ENCODE measurements at places on chromosomes 4 and X.
A peak's percentile ranks its signal among the peaks of the same experiment; 100 is the strongest.

- DNase-seq = no peak
Measured at GRCh38 chr4:106494066-106494465, 125.5 kb upstream of the GIMD1 start.

DNA sequence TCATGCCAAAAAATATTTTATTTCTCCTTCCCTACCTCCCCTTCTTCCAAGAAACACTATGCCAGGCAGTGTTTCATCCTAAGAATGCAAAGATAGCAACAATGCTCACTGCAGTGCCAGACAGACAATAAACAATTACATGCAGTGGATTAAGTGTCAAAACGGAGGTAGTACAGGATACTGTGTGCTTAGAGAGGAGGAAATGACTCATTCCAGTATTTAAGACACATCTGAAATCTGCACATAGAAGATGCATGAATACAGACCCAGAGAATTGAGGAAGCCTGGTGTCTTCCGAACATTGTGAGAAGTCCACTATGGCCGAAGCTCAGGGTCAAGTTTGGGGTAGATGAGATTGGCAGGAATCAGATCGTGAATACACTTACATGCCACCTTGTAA, 326.4 kb downstream of the PPP3CA start:
- DNase-seq = no peak

- DNase-seq = peak; percentile 56
Measured at GRCh38 chrX:111376897-111377578, 35.0 kb downstream of the DCX start.

- peak; percentile 7 for DNase-seq
Measured at GRCh38 chrX:148133105-148133725, 152.1 kb downstream of the FMR1NB start.

DNA sequence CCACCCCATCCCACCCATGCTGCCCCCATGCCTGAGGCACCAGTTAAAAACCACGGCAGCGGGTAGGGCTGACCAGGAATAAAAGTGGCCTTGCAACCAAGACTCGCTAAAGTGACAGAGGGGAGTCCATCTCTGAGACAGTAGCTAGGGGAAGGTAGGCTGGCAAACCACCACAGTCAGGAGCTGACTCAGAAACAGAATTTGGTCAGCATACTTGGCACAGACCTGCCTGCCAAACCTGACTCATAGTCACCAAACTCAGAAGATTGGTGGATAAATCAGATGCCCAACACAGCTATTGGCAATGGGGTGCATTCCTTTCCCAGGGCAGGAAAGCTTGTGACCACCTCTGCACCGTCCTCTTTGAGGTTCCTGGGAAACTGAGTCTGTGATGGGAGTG, 193.8 kb downstream of the BCOR start:
- DNase-seq = no peak

DNA sequence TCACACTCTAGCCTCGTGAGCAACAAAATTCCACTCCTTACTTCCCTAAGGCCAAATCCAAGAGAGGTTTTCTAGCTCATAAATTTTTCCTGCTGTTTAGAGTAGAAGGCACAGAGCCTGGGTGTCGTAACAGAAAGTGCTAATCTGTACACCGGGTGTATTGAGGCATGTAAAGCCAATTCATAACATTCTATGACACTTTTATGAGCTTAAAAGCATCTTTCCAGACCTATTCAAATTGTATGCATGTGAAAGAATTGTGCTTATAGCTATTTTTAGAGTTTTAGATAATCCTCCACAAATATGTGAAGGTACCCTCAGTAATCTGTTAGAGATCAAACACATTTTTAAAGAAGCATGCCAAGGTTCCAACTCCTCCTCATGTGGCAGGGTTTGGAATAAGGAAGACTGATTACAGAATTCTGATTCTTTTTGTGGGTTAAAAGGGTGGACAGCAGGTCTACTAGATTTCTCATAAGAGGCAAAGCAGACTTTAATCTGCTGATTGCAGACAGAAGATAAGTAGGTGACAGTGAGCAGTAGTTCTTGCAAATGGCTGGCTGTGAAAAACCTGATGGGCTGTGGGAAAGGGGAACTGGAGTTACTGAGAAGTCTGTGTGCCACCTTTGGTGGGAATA, 25.5 kb upstream of the LRCH2 start:
- no peak for DNase-seq

DNA sequence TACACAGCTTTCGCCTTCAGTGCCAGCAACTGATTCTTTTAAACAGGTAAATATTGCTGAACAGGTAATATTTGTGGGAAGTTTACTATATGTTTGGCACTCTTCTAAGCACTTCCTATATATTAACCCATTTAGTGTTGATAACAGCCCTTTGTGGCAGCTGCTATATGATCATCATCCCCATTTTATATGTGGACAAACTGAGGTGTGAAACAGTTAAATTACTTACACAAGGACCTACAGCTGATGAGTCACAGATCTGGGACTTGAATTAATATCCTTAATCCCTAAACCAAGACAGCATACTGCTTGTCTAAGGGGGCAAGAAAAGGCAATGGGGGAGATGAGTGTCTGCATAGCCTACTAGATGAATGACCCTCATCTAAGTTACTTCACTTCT, 2.9 kb downstream of the SMIM20 start:
- DNase-seq = no peak

DNA sequence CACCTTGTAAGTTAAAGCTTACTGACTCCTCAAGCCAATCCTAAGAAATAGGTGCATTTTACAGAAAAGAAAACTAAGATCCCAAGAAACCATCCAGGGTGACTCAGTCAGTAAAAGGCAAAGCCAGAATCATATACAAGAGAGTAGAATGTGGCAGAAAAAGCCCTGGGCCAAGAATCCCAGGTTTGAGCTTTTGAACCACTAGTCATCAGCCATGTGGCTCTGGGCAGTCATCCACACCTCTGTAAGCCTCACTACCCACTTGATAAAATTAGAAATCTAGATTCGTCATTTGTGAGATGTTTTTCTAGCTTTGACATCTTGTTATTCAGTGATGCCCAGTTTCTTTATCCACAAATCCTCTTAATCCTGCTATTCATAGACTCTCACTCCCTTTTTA, 122.2 kb upstream of the PDE5A start:
- no peak for DNase-seq

DNA sequence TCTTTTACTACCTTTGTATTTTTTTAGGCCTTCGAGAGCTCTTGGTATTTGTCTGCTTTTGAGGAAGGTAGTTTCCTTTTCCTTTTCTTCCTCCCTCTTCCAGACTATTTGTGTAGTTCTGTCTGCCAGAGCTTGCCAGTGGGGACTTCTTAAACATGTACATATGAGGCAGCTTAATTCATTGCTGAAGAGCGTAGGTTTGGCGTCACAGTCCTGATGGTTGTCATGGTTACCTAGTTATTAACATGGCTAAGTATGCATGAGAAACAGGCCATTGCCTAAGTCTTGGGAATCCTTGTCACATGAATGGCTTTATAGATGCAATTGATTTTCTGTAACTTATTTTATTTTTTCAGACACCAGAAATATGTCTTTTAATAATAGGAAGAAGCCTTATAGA, 48.5 kb upstream of the ARMCX2 start:
- DNase-seq = no peak

- no peak for DNase-seq
Measured at GRCh38 chr4:127284236-127284635, 348.5 kb upstream of the INTU start.

GRCh38 chr4:23969635-23970145, 79.8 kb upstream of the PPARGC1A start:
- DNase-seq = no peak

DNA sequence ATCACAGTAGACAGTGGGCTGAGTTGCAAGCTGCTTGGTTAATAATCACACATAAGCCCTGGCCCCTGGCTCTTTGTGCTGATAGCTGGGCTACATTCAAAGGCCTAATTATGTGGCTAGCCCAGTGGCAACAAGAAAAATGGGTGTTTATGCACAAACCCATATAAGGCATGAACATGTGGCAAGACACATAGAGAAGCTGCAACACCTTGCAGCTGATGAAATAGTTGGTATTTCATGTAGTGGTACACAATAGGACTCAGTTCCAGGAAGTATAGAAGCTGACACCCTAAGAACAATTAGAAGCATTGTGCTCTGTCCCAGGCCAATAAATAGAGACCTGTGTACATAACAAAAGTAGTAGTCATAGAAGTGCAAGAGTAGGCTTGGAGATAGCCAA, 14.6 kb upstream of the ZNF630 start:
- no peak for DNase-seq

GRCh38 chr4:146222313-146222712, 8.0 kb downstream of the REELD1 start:
- DNase-seq = no peak

DNA sequence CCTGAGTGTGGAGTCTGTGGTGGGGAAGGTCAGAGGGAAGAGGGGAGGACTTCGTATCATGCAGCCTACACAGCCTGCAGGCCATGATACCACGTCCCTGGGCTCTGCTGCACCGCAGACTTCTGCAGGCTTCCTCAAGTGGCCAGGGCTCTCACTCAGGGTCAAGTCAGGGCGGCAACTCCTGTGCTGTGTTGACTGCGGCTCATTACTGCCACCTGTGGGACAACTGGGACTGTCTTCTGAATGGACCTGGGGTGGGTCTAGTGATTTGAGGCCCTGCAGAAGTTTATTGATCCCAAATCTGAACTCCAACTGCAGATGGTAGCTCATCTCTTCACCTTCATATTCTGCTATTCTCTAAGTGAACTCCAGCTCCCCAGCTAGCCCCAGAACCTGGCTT, 167.1 kb downstream of the NSUN7 start:
- no peak for DNase-seq

DNA sequence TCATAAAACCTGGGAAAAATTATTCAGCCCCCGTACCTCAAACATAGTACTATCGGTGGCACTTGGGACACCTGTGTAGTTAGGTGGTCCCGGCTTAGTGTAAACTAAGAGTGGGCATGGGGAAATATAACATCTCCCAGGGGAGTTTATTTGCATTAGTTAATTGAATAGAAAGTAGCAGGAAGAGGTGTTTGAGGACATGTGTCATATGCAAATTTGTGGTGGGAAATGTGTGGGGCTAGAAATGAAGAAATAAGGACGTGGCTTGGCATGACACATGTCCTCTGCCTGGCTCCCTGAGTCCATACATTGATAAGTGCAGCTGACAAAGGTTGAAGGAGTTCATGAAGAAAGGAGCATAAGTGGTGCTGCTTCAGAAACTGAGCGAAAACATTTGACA, 483.6 kb downstream of the SH2D1A start:
- DNase-seq = no peak

DNA sequence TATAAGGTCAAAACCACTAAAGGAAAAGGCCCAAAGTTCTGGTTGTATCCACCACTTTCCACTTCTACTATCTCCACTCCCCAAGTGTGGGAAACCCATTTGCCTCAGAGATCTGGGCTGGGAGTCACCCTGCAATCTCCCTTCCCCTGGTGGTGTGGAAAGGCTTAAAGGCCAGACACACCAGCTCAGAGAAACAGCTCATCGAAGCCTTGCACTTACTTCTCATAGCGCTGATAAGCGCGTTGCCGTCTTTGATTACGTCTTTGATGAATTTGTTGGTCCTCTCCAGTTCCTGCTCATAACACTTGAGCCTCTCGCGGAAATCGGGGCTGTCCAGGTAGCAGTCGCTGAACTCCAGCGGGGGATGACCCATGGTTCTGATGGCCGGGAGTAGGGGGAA, 647 bp downstream of the OPHN1 start:
- DNase-seq = no peak

- no peak for DNase-seq
Measured at GRCh38 chrX:150712619-150713018, 19.4 kb downstream of the MTMR1 start.

DNA sequence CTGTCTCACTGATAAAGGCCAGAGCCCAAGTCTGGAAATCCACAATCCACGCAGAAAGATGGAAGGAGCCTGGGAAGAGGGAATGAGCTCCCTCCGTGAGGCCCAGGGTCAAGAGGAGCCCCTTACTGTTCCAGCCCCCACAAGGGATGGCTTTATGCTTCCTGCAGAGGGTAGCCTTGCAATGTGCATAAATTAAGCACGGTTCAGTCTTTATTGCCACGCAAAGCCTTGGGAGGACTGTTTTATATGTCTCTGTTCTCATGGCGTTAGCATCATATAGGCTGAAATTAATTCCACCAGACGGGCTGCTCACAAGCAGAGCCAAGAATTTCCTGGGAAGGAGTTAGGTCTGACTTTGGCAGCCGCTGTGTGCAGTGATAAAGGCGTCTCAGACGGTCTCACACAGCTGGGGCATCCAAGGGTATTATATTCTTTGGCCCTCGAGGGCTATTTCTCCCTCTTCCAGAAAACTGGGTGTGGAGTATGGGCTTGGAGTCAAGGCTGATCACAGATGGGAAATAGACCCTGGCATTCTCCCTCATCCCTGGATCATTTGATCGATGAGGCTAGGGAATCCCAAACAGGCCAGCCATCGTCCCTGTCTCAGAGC, 38.5 kb downstream of the CYTL1 start:
- no peak for DNase-seq

- no peak for DNase-seq
Measured at GRCh38 chr4:186095406-186095805, 9.1 kb upstream of the FAM149A start.

DNA sequence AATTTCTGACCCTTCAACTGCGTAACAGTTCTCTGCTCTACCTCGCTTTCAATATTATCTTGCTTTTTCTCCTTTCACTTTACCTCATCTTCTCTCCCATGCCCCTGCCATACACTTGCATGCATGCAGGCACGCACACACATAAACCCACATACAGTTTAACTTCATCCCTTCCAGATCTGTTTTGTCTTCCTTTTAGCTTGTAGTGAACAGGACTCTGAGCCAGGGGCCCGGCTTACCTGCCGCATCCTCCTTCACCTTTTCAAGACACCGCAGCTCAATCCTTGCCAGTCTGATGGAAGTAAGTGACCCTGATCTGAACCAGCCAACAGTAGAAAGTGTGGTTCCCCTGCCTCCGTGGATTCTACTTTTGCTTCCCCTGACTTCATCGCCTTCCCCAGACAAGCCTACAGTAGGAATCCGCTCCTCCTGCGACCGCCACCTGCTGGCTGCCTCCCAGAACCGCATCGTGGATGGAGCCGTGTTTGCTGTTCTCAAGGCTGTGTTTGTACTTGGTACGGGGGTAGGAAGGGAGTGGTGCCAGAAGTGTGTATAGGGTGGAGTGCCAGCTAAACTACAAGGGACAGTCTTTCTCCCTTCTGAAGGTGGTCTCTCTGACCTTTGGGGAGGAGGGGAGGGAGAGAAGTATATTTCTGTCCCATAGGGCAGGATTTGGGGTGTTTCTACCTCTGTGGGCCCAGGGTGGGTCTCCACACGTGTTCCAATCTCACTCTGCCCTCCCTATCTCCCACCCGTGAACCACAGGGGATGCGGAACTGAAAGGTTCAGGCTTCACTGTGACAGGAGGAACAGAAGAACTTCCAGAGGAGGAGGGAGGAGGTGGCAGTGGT, 10.7 kb downstream of the MED12 start:
- peak; percentile 18 for DNase-seq

- DNase-seq = no peak
Measured at GRCh38 chr4:78781924-78782323, 5.8 kb downstream of the BMP2K start.

- no peak for DNase-seq
Measured at GRCh38 chr4:150682126-150682525, 100.2 kb downstream of the MAB21L2 start.

GRCh38 chrX:119870626-119871131, 854 bp downstream of the RNF113A start:
- DNase-seq = peak; percentile 50

GRCh38 chrX:50814701-50815100, 707 bp upstream of the SHROOM4 start:
- DNase-seq = no peak
